Stimulated activated naive CD4-positive, alpha-beta T cell (primary cell): ENCODE measurements at places on chromosomes 6 and 20.

- no peak for DNase-seq
These were observed 2.8 kb downstream of the DBNDD2 start for GRCh38 chr20:45410887-45411286.

DNA sequence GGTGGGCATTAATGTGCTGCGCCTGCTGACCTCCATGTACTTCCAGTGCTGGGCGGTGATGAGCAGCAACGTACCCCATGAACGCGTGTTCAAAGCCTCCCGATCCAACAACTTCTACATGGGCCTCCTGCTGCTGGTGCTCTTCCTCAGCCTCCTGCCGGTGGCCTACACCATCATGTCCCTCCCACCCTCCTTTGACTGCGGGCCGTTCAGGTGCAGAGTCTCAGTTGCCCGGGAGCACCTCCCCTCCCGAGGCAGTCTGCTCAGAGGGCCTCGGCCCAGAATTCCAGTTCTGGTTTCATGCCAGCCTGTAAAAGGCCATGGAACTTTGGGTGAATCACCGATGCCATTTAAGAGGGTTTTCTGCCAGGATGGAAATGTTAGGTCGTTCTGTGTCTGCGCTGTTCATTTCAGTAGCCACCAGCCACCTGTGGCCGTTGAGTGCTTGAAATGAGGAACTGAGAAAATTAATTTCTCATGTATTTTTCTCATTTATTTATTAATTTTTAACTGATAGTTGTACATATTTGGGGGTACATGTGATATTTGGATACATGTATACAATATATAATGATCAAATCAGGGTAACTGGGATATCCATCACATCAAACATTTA is 35.2 kb upstream of the NOP56 start:
- no peak for DNase-seq

GRCh38 chr6:169169375-169169774 is 84.3 kb downstream of the THBS2 start:
- no peak for DNase-seq

DNA sequence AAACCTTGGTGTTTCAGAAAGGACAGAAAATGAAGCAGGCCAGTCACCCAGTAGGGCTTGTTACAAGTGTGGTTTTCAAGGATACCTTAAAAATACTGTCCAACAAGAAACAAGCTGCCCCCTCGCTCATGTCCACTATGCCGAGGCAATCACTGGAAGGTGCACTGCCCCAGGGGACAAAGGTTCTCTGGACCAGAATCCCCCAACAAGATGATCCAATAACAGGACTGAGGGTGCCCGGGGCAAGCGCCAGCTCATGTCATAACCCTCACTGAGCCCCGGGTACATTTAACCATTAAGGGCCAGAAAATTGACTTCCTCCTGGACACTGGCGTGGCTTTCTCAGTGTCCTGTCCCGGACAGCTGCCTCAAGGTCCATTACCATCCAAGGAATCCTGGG is 6.6 kb upstream of the NT5DC1 start:
- DNase-seq: no peak

DNA sequence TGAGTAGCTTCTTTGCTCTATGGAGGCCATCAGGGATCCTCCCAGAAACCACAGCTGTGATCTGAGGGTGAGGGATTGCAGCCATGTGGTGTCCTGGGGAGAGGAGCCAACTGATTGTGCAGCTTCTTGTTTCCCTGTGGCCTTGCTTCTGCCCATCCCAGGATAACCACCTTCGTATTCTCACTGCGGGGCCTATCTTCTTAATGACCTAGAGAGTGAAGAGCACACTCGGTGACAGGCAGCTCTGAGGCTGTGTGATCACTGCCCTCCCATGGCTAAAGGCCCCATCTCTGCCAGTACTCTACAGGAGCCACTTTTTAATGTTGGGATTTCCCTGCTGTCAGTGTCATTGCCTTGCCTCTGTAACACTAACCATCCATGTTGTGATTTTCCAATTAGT is 5.3 kb upstream of the RAET1L start:
- no peak for DNase-seq

- no peak for DNase-seq
These were observed 11.8 kb downstream of the ENTPD6 start for GRCh38 chr20:25207149-25207959.

DNA sequence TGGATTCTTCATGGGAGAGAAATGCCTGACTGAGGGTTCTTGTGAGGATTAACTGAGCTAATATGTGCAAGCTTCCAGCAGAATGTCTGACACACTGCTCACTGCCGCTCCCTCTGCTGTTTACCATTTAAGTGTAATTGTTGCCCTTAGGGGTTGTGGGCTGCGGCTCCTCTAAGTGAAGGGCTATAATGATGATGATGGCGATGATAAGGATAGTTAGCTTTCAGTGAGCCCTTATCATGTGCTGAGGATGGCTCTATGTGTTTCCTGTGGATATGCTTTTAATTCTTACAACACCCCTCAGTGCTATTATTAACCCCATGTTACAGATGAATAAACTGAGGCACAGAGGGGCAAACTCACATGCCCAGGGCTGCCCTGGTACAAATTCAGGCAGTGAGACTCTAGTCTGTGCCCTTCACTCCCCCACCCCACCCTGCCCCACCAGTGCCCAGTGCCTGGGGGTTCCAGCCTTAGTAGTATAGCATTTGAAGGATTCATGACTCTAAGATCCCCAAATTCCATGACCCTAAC is 33.4 kb downstream of the TGM2 start:
- DNase-seq: no peak

- no peak for DNase-seq
These were observed 33.3 kb downstream of the ZC3H12D start for GRCh38 chr6:149451376-149452036.

DNA sequence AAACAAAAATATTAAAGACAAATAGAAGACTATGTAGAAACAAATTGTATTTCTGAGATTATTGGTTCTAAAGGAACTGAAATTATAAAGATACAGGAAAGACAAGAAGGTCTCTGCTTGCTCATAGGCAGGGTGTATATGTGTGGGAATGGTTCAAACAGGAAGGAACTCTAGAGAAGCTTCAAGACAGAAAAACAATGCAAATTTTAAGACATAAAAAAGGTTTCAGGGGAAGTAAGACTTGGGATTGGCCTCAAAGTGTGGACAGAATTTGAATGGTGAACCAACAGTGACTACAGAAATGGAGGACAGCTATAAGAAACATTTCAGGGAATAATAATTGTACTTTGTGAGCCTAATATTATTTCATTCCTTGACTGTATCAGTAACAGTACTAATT is 50.3 kb downstream of the OR2B2 start:
- DNase-seq: no peak

DNA sequence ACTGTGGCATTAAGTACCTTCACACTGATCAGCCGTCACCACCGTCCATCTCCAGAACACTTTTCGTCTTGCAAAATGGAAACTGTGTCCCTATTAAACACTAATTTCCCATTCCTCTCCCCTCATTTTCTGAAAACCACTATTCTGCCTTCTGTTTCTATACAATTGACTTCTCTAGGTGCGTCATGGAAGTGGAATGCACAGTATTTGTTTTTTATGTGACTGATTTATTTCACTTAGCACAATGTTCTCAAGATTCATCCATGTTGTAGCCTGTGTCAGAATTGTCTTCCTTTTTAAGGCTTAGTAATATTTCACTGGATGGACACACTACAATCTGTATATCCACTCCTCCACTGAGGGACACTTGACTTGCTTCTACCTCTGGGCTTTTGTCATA is 53.8 kb upstream of the PDE10A start:
- DNase-seq: no peak

DNA sequence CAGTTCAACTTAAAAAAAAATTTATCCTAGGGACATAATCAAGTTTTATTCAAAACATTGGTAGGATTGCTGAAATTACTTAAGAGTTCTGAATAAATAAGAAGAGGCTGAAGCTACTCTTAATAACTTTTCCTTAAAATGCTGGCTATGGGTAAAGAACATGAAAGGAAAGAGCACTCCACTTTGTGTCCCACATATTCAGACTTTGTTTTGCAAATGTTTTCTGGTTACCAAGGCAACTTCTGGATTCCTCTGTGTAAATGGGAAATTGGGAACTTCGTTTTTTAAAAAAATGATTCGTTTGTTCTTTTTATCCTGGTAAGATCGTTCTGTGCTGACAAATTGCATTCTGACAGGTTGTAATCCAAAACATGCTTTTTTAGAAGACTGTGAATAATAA is 115.0 kb downstream of the KIF6 start:
- DNase-seq: no peak

GRCh38 chr6:165988302-165988756 is 179.3 kb downstream of the TBXT start:
- DNase-seq: no peak

- no peak for DNase-seq
These were observed 310.8 kb downstream of the QKI start for GRCh38 chr6:163725008-163725941.

GRCh38 chr20:11799281-11799684 is 118.4 kb upstream of the BTBD3 start:
- DNase-seq: no peak

DNA sequence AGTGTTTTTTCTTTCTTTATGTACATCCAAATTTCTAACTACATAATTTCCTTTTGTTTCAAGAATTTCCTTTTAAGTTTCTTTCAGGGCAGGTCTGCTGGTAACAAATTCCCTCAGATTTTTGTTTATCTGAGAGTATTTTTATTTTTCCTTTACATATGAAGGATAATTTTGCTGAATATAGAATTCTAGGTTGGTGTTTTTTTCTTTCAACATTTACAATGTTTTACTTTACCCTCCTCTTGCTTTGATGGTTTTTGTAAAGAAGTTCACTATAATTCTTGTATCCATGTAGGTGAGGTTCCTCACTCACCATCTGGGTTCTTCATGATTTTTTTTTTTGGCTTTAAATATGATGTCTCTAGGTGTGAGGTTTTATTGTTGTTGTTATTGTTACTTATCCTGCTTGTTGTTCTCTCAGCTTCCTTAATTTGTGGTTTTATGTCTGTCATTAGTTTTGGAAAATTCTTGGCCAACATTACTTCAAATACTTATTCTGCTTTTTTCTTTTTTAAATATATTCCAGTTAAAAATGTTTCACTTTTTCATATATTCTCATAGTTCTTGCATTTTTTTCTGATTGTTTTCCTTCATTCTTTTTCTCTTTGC is 580.1 kb upstream of the CITED2 start:
- no peak for DNase-seq

- no peak for DNase-seq
These were observed 8.9 kb downstream of the SNHG17 start for GRCh38 chr20:38426006-38426897.

DNA sequence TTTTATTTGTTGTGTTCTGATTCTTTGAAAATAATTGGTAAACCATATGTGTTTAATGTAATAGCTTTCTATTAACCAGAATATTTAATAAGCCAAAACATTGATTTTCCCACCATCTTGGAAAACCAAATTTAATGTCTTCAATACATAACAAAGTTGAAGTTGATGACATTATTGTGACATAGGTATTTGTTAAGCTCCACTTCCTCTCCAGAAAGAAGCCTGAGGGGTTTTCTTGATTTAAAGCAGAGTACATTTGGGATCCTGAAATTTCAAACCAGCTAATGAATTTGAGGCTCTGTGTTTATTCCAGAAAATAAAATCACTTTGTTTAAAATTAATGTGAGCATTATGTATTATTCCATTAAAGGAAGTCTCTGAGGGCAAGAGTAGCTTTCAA is 106.3 kb downstream of the PERP start:
- no peak for DNase-seq

DNA sequence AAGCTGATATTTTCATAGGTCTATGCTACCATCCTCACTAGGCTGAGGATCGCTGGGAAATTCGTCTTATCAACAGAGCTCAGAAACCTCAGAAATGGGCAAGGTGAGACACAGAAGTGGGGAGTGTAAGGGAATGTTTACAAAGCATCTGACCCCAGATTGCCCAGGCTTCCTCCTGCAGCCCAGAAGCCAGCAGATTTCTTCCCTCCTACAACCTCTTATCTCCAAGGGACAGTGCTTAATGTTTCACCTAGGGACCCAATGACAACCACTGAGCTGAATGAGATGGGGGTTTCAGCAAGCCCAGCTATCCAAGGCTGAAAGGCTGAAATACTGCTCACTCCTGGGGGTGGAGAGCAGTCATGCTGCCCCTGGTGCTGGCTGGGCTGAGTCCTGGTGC is 52.4 kb upstream of the TBC1D7 start:
- no peak for DNase-seq

- DNase-seq: no peak
These were observed 53.6 kb downstream of the HDDC2 start for GRCh38 chr6:125248136-125248535.

GRCh38 chr6:97594844-97595243 is 311.8 kb upstream of the MMS22L start:
- DNase-seq: no peak

- DNase-seq: no peak
These were observed 116.2 kb downstream of the MTHFD1L start for GRCh38 chr6:150981669-150982068.

DNA sequence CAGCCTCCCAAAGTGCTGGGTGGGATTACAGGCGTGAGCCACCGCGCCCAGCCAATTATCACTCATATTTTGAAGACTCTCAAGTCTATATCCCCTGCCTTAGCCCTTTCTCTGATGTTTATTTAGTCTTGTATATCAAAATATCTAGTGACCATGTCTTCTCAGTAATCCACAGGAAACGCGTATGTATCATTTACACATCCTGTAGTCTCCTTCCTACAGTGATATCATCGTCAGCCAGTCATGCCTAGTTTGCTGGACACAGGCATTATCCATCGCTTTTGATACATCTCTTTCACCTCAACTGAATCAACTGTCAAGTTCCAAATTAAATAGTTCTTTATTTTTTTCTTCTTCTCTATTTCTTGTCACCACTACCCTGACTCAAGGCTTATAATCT is 223.7 kb downstream of the NKAIN2 start:
- no peak for DNase-seq

- DNase-seq: no peak
These were observed 5.0 kb downstream of the SMIM28 start for GRCh38 chr6:138382498-138383265.

DNA sequence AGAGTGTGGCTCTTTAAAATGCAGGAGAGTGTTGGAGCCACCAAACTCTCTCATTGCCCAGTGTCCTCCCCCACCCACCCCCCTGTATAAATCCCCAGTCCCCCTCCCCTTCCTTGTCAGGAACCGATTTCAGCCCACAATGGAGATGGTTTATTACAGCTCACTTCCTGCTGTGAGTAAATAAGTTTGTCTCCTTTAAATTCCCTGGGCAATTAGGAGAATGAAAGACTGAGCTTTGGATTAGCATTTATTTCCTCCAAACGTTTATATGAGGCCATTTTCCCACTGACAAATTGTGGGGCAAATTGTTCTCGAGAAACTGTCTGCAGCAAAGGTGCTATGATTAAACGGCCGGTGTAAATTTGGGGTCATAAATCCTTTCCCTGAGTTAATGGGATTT is 128.8 kb downstream of the DHX35 start:
- no peak for DNase-seq
